ENCODE measurements at places on chromosomes 6 and 20.
A peak's percentile ranks its signal among the peaks of the same experiment; 100 is the strongest.

DNA sequence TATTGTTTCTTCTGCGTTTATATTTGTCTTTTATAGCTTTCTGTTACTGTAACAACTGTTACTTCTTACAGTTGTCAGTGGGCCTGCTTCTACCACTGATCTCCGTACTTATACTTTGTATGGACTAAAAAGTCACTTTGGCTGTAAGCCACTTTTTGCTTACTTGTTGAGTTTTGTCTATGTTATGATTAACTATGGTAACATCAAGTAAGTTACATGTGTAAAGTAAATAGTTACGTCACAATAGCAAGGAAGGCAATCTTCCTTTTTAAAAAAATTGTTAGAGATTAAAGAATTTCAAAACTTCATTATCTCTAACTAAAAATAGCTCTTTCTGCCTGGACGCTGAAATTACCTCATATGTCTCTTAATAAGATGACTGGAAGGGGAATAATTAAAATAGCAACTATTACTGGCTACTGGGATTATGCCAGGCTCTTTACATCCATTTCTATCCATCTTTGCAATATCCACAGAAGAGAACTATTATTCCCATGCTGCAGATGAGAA is 10.9 kb downstream of the TFB1M start:
- DNase-seq: no peak

GRCh38 chr6:159440911-159441703 is 251.9 kb downstream of the SOD2 start:
- no peak for DNase-seq

DNA sequence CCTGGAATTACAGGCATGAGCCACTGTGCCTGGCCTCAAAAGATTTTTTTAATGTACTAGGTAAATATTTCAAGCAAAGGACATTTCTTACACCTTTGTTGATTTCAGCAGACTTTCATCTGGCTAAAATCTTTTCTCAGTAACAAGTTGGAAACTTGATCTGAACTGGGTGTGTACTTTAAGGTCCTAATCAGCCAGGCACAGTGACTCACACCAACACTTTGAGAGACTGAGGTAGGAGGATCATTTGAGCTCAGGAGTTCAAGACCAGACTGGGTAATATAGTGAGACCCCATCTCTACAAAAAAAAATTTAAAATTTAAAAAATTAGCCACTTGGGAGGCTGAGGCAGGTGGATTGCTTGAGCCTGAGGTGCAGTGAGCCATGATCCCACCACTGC is 7.0 kb upstream of the RALGAPA2 start:
- no peak for DNase-seq

- DNase-seq: no peak
Measured at GRCh38 chr20:50516180-50516934, 6.2 kb downstream of the PTPN1 start.

GRCh38 chr6:64335195-64335594 is 699.6 kb downstream of the PHF3 start:
- DNase-seq: no peak

GRCh38 chr20:52943185-52943841 is 28.8 kb upstream of the TSHZ2 start:
- DNase-seq: peak; percentile 79

DNA sequence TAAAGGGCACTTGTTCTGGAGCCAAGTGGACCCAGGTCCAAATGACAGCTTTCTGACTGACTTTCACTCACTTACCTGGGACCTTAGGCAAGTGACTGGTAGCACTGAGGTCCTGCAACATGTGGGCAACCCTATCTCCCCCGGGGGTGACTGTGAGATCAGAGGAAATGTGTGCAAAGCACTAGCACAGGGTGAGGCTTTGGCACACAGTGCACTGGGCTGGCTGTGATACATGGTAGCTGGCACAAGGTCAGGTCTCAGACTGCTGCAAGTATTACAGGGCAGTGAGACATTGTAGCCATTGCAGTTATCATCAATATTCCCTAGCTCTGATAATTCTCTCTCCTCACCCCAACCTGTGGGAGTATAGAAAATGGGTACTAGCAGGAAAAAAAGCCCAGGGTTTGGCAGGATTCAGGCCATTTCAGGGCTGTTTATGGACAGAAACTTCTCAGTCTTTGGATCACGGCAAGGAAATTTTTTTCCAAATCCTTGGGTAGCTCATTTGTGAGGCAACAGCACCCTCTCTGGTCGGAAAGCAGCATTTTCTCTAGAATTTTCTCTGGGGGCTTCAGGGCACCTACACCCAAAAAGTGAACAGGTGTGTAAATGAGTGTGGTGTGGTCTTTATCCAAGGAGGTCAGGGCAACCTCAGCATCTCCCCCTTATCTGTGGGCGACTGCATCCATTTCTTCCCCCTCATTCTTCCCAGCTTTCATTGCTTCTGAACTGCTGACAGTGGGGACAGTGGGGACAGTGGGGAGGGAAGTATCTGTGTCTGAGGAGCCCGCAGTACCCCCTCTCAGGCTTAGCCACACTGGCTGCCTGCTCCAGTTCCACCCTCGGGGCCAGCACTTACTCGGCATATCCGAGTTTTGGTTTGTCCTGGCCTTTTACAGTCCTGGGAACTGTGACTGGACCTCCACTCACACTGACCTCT is 148.7 kb upstream of the PHACTR3 start:
- DNase-seq: peak; percentile 33

GRCh38 chr6:40330301-40330721 is 256.9 kb downstream of the LRFN2 start:
- DNase-seq: no peak

DNA sequence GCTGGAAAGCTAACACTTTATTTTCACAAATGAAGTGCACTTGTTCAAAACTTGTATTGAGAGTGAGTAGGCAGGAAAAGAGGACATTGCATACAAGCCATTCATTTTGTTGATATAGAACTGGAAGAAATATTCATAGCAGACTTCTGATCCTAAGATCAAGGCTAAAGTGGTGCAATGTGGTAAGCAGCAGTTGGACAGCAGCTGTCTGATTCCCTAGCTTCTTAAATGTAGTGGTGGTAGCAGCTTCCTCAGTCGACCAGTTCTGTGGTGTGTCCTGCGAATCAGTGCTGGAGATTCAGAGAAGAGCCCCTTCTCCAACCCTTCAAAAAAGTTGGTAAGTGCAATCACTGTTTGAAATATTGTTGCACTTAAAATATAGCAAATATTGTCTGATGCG is 281.7 kb upstream of the GJE1 start:
- no peak for DNase-seq

- DNase-seq: peak; percentile 75
Measured at GRCh38 chr20:53408691-53409446, 184.8 kb downstream of the ZNF217 start.

DNA sequence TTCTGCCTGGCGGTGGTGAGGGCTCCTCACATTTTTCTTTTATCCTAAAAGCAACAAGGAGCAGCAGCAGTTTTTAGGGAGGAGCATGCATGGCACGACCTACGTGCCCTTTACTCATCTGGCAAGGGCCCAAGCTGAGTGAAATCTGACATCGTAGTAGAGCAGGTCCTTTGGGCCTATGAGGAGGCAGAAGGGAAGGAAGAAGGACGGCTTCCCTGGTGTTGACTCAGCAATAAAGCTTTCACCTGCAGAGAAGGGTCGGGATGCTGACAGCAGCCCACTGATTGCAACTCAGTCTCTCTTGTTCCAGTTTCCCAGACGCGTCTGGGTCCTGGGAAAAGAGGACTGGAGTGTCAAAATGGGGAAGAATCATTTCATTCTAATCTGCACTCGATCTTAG is 409.1 kb upstream of the AGPAT4 start:
- no peak for DNase-seq

GRCh38 chr20:32521780-32522525 is 63.2 kb downstream of the NOL4L start:
- DNase-seq: peak; percentile 55

Measured in fibroblast of skin of abdomen (primary cell).